ENCODE measurements at places on chromosomes 2 and 18.

GRCh38 chr18:12255626-12256026 lies 1.5 kb downstream of the CIDEA start:
- DNase-seq = no peak

DNA sequence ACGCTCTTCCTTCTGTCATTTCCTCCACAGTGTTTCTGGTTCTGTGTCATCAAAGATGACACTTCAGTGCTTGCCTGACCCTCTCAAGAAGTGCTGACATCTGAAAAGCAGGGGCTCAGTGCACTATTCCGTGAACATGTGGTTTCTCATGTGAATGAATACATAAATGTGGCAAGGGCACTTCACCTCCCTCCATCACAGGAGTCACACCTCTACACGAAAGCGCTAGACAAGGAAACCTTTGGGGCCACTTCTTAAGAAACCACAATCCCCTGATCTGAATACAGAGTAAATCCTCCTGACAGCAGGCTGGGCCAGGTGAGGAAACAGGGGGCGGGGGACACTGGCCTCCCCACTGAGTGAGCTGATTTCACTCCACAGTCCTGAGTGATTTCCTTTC lies 145.8 kb upstream of the ACAA2 start:
- DNase-seq = no peak

DNA sequence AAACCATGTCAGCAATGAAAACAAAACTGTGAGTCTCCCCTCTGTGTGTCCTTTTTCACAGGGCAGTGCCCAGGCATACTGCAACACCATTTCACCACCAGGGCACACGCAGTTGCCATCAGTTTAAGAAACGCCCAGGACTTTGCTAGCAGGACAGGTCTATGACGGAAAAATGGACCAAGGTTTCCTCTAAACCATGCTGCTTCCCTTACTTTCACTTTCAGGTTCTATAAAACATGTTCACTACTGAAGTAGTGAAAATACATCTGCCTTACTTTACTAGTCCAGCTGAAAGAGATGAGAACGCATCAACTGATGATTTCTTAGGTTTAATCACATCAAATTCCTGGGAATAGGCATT lies 110.5 kb downstream of the TCF4 start:
- DNase-seq = no peak

DNA sequence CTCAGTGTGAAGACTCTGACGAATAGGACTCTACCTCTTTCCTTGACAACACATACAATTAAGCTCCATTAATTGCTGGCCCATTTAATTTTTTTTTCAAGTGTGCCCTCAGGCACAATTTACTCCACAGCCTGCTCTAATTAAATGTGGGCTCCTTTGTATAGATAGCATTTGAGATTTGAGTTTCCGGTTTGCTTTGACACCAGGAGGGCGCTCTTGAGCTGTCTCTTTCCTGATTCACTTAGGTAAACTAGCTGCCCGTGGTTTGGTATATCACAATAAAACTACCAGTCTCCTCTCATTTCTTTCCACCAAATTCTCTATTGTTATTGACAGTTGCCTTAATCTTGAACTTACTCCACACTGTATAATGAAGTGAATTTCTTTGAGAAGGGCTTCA lies 666.0 kb downstream of the DSC3 start:
- DNase-seq = no peak

DNA sequence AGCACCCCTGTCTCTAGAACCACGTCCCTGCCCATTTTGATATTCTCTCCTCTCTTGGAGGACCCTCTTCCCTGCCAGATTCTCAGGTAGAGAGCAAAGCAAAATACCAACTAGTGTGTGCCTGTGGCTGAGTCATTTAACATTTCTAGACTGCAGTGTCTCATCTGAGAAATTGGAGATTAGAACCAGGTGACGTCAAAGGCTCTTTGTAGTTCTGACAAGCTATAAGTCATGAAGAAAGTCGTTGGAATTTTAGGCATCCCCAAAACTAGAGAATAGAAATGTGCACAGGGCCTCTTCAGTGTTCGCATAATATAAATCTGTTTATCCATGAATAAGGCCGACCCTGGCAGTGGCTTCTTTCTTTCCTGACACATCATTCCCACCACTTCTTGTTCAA lies 74.4 kb upstream of the TANC1 start:
- no peak for DNase-seq

- no peak for DNase-seq
Observed at GRCh38 chr2:127631541-127631996, 14.4 kb upstream of the GPR17 start.

GRCh38 chr2:241799522-241800197 lies 9.3 kb upstream of the NEU4 start:
- no peak for DNase-seq

- no peak for DNase-seq
Observed at GRCh38 chr2:86416146-86416545, 25.0 kb upstream of the KDM3A start.

DNA sequence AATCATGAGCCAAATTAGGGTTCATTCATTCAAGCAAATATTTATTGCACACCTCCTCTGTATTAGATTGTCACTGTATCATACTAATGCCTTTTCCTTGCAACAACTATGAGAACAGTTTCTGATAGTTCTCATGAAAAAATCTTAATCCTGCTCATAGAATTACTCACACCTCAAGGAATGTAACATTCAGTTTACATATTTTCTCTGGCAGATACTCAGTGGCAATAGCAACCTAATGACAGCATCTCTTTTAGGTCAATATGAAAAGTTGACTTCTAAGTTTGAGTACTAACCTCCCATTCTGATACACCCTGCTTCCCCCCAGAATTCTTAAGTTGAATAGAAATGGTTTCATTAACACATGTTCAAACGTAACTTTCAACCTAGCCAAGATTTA lies 132.0 kb downstream of the VWC2L start:
- DNase-seq = no peak

GRCh38 chr2:177717831-177718618 lies 325.5 kb downstream of the AGPS start:
- no peak for DNase-seq

DNA sequence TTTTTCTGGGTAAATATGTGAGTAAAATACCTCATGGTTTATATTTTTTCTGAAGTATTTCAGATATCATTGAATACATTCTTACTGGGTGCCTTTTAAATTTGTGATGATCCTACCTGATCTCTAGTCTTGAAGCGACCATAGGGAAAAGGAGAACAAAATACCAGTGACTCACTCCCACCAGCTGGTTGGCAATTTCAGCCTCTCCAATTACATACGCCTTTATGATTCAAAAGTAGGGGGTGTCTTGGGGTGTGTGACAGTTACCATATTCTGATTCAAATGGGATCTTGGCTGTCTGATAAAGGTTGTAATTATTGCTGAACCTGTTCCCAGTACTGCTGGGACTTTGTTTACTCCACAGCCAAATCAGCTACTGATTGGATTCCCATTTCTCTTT lies 175.9 kb upstream of the NXPH2 start:
- DNase-seq = no peak

DNA sequence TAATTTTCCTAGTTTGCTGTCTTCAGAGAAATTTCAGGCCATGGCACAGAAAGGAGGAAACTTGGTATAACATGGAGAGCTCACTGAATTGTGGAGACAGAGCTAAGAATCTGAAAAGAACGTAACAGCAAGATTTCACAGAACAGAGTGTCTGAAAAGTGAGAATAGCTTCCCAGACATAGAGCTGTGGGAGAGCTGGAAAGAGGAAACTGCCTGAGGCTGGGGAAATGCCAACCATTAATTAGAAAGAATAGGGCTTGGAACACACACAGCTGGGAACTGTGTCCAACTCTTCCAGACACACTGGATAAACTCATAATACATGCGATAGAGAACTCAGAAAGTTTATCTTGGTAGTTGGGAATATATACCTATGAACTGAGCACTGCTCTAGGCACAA lies 51.6 kb upstream of the KYNU start:
- DNase-seq = no peak

- no peak for DNase-seq
Observed at GRCh38 chr18:56727399-56727798, 76.2 kb downstream of the WDR7 start.

DNA sequence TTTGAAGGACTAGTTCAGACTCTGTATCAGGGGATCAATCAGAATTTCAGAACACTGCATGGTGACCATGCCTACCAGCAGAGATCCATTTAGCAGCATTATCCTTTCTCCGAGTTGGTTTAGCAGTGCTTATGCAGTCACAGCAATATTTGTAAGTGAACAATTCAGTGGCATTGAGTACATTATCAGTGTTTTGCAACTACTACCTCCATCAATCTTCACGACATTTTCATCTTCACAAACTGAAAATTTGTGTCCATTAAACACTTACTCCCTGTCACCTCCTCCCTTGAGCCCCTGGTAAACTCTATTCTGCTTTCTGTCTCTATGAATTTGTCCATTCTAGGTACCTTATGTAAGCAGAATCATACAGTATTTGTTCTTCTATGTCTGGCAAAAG lies 20.1 kb downstream of the SLC9A2 start:
- no peak for DNase-seq

GRCh38 chr2:238872628-238873380 lies 24.9 kb downstream of the TWIST2 start:
- no peak for DNase-seq

DNA sequence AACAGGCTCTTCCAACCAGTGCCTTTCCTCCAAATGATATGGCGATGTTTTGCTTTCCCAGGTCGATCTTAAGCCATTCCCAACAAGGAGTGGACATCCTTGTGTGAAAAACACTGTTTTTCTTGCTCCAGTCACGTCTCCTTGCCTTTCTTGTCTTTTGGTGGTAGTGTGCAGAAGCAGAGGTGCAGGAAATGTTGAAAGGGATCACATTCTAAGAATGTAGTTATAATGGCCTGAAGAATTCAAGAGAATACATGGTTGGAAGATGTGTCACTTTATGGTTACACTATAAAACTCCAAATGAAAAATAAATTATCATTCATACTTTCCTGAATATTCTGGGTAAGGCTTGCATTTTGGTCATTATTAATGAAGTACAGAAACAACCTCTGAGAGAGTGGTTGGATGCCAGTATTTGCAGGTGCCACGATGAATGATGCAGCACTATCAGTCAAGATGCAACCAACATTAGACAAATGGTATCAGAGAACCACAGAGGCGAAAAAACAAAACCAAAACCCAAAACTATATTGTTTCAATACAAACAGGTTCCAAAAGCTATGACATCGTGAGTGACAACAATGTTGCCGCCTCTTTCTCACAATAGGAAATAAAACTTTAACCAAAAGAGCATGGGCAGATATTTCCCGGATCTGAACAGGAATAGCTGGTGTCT lies 27.5 kb upstream of the POLE4 start:
- no peak for DNase-seq

DNA sequence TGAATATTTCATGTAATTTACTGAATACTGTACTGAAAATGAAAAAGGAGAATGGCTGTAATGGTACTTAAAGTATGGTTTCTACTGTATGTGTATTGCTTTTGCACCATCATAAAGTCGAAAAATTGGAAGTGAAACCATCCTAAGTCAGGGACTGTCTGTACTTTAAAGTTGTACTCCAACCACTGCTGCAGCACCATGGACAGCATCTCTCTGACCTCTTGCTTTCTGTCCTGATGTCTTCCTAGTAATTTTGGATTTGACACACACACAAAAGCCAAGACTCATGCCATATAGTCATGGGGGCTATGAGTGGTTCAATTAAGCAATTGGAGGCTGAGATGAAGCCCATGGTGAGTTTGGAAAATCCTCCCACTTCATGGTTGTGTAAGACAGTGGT lies 256.3 kb upstream of the PKDCC start:
- DNase-seq = no peak

GRCh38 chr2:108853421-108853820 lies 66.8 kb downstream of the CCDC138 start:
- no peak for DNase-seq

DNA sequence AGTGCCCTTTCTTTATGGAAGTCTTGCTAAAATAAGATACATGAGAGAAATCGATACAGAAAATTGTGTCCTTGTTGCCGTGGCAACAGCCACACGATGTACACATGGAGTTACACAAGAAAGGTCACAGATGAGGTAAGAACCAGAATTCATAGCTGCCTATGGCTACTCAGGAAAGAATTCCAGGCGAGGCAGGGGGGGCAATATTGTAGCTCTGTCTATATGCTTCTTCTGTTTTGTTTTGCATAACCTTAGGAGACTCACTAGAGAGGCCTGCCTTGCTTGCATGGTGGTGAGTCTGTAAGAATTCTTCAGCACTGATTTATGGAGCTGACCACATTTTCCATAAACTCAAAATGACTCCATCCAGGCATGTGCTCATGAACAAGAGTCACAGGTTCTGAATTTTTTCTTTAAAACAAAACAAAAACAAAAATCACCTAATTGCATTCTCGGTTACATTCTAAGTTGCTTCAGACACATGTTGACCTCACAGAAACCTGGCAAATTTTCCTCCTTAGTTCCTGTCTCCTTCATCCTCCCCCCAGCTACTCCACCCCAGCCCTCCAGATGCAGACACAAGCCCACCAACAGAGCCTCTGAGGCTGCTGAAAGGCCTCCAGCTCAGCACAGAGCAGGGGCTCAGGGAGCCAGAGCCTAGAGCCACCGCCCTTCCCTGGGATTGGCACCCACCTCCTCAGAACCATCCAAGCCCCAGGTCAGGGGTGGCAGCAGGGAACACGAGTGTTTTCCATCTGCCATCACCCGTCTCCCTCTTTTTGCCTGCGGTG lies 183.5 kb downstream of the ANTXR1 start:
- DNase-seq = no peak

DNA sequence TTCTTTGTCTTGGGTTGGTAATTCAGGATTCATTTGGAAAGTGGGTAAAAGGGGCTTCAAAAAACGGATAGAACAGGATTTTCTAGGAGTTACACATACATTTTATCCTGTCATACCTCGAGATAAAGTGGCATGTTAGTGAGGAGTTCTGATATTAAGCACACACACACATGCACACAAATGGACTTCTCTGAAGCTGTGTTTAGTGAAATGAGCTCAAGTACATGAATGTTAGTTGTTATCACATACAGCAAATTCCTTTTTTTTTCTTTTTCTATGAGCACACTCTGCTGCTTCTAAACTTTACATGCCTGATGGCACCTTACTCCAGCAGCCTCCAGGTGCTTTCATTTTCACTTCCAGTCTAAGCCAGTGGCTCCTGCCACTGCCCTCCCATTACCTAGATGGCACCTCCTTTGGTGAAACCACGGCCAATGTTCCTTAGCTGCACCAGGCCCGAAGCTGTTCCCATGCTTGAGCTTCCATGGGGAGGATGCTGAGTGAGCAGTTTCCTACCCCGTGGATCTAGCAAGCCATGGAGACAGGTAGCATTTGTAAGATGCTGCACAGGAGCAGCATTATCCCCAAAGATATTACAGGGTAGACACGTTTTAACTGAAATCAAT lies 49.7 kb downstream of the STAT1 start:
- DNase-seq = no peak

DNA sequence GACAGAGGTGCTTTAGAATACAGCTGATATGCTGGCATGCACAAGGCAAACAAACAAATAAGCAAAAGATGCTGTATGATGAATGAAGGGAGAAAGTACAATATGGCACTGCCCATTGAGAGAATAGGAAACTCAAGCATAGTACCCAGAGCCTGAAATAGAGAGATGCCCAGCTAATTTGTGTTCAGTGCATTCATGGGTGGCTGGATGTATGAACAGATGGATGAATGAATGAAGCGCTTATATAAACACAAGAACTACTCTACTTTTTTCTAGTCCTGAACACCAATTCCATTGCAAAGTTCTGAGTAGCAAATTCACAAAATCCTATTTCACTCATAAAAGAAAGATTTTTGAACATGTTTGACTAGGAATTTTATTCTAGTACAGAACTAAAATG lies 756.3 kb downstream of the SATB2 start:
- no peak for DNase-seq

Data from stimulated activated CD4-positive, alpha-beta T cell treated with anti-CD3 and anti-CD28 coated beads, TNF-alpha, amount 100 ng/mL, for 4 hours (primary cell).